ENCODE measurements at places on chromosomes 5 and 9.
A peak's percentile ranks its signal among the peaks of the same experiment; 100 is the strongest.

DNA sequence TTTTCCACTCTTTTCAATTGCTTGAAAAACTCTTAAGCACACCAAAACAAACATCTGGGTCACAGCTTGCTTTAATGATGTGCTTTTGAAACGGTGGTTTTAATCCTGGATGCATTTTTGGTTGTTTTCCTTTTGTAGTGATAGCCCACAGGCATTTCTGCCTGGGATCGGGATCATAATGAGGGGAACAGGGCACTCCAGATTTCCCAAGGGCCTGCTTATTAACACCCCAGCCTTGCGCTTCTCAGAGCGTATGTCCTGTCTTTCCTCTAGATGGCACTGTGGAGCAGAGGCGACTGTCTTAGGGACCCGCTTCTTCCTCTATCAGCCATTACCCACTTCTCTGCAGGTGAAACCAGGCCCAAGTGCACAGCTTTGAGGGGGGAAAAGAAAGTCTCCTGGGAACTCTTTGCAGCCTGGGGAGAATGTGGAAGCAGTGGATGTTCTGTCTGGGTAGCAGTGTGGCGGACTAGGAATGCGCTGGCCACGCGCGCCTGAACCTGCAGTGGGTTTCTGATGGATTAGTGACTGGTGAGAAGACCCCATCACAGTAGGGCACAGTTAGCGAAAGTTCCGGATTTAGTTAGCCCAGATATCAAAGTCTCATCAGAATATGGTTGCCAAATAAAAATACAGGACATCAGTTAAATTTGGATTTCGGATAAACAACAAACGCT is 190.1 kb downstream of the GNA14 start:
- DNase-seq = peak; percentile 18

GRCh38 chr5:115736004-115736689 is 80.3 kb downstream of the CDO1 start:
- DNase-seq = no peak

GRCh38 chr9:109181284-109181683 is 14.2 kb upstream of the FRRS1L start:
- peak; percentile 25 for DNase-seq

DNA sequence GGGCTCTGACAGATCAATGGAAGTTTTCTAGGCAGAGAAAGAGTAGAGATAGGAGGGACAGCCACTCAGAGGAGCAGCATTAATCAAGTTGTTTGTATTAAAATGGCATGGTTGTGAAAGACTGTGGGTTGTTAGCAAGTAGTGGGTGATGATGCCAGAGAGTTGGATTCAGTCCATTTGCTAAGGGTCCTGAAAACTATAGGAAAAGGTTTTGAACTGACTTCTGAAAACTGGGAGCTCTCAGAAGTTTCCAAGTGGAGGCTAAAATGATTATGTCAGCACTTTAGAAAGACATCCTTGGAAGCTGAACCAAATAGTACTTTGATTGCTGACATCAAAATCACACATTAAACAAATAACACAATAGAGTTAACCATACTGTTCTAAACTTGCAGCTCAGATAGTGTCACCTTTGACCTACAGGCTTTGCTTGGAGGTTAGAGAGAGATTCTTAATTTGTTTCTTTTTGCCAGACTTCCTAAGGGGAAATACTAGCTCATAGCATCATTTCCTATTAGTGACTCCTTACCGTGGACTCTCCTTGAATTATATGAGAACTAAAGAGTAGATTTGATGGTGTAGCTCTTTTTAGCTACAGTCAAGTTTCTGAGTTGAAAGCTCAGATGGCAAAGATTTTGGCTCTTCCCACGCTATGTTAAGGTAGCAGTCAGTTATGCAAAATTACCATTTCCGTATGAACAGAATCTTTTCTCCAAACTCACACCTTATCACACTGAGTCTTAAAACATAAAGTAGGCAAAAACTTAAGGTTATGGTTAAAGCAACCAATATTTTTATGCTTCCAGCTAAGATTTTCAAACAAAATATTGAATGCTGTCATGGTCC is 277.1 kb downstream of the NR3C1 start:
- DNase-seq = no peak

- no peak for DNase-seq
Observed at GRCh38 chr5:36655161-36655560, 48.8 kb downstream of the SLC1A3 start.

GRCh38 chr5:113367586-113367985 is 67.2 kb downstream of the TSSK1B start:
- DNase-seq = no peak

DNA sequence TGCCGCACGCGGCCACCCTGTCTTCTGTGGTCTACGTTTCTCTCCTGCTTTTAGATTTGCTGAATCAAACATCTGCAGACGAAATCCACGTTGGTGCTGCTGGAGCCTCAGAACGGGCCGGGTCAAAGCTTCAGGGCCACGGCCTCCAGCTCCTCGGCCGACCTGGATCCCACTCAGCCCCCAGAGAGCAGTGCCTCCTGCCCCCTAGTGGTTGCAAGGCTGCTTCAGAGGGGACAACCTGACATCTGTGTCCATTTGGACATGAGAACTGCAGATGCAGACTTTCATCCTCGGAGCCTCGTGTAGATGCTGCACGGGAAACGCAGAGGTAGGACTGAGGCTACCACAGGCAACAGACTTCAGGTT is 23.0 kb upstream of the SLC6A3 start:
- DNase-seq = no peak

DNA sequence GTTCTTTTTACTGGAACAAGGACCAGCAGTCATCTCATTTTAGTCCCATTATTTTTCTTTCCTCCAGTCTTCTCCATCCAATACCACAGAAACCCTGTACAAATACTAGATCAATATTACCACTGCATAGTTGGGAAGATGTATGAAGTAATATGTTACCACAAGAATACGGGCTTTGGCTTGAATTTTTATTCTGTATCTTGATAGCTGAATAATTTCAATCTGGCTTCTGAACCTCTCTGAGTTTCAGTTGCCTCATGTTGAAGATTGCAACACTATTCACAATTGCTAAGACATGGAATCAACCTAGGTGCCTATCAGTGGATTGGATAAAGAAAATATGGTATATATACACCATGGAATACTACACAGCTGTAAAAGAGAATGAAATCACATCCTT is 82.9 kb downstream of the SGCD start:
- no peak for DNase-seq

GRCh38 chr5:108858959-108859358 is 111.3 kb downstream of the FER start:
- DNase-seq = no peak

- no peak for DNase-seq
Observed at GRCh38 chr9:100286257-100286656, 66.5 kb downstream of the TEX10 start.

GRCh38 chr9:114464281-114465051 is 40.8 kb downstream of the WHRN start:
- no peak for DNase-seq

DNA sequence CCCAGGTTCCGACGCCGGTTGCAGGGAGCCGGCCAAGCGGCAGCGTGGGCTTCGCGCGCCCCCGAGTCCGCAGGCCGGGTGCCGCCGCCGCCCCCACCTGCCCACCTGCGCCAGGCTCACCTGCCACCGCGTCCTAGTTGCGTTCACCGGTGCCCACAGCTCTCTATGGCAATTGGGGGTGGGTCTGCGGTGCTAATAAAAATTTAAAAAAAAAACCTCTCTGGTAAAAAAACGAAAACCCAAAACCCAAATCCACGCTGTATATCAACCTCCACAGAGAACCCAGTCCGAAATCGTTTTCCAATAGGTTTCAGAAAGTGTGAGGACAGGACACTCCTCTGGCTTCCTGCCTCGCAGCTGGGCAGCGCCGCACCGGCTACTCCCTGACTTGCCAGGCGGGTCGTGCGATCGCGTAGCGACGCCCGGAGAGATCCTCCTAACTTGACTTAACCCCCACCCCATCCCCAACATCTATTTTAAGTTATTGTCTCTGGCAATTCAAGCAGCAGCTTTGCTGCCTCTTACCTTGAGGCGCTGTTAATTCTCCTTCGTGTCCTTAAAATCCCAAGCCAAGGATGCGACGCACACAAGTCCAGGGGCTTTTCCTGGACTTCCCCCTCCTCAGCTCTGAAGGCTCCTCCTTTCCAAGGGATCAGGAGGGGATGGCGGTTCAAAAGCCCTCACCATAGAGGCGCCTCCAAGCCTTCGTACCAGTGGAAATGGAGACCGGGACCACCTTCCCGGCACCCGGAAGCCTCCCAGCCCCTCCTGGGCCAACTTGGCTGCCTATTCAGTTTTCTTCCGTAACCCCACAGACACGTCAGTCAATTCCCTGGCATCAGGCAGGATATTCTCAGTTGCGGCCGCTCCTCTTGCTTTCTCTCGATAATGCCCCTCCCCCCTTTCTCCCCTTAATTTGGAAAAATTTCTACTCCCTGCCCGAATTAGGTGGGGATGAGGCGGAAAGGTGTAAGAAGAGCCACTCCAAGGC is 1639.4 kb upstream of the C9orf72 start:
- DNase-seq = no peak

DNA sequence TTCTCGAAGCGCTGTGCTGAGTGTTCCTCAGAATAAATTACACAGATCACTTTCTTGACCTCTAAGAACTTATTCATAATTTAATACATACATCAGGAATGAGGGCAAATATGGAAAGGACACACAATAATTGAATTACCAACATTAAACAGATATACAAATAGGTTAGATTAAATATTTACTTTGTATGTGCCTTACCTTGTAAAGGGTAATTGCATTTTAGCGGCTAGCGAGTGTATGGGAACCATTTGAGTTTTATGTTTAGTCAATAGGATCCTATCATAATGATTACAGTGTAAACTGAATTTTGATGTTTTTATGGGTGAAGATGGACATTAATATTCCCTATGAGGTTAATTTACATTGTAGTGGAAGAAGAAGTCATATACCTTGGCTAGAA is 1187.1 kb upstream of the WWC1 start:
- no peak for DNase-seq

DNA sequence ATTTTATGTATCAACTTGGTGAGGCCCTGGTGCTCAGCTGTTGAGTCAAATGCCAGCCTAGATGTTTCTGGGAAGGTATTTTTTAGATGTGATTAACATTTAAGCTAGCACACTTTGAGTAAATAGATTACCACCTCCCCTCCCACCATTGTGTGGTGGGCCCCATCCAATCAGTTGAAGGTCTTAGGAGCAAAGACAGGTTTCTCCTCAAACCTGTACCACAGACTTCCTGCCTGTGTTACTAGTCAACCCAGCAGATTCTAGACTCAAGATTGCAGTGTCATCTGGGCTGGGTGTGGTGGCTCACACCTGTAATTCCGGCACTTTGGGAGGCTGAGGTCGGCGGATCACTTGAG is 33.8 kb downstream of the MRPL36 start:
- DNase-seq = no peak

DNA sequence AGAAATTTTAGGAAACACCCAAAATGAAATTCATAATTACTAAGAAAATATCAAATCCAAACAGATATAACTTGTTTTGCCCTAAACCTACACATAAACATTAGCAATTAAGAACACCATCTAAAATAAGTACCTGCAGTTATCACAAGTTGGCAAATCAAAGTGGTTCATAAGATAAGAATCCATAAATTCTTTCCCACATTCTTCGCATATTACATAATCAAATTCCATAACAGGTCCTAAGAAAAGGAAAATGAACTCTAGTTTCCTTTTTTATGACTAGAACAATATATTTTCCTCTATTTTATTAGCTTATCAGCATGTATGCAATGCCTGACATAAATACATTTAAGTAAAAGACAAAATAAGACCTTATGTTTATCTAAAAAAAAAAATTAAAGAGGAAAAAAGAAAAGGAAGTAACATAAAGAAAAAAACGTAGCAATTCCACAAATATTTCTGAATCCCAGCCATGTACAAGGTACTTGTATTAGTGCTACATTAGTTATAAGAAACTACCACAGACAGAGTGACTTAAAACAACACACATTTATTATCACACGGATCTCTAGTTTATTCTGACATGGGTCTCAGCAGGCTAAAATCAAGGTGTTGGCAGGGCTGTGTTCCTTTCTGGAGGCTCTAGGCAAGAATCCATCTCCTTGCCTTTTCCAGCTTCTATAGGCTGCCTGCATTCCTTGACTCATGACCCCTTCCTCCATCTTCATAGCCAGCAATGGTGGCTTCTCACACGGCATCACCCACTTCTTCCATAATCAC is 7.5 kb downstream of the XPA start:
- DNase-seq = no peak

- no peak for DNase-seq
Observed at GRCh38 chr5:105907016-105907415, 1763.7 kb downstream of the EFNA5 start.

- DNase-seq = no peak
Observed at GRCh38 chr9:121556082-121556481, 56.4 kb upstream of the GGTA1 start.

- DNase-seq = no peak
Observed at GRCh38 chr5:155897761-155898160, 429.2 kb upstream of the SGCD start.

GRCh38 chr9:123472862-123473614 is 117.0 kb downstream of the CRB2 start:
- DNase-seq = no peak

DNA sequence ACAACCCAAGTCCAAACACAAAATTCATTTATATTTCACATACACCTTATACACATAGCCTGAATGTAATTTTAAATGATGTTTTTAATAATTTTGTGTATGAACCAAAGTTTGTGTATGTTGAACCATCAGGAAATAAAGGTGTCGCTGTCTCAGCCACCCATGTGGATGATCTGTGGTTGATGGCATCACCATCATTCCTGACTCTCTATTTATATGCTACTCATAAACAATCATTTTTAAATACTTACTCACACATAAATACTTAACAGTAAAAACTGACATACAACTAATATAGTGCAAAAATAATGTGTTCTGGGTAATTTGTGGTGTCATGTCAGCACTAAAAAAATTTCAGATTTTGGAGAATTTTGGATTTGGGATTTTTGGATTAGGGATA is 38.4 kb downstream of the SMC5 start:
- no peak for DNase-seq

DNA sequence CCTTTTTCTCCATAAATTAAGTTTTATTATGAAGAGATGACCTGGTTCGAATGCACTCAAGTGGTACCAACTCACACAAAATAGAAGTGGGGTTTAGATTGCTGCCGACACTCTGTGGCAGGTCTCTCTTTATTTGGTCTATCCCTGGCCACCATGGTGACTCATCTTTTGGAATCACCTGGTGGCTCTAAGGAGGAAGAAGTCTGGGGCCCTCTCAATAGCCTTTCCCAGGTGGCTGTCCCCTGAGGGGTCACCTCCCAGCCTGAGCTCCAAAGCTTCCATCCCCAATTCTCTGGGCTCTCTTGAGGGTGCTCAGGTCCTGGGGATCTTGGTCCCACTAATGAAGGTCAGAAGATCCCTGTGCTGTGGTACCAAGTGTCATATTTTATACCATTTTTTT is 136.8 kb downstream of the MVB12B start:
- no peak for DNase-seq

- no peak for DNase-seq
Observed at GRCh38 chr5:139708877-139709581, 60.9 kb downstream of the CXXC5 start.

DNA sequence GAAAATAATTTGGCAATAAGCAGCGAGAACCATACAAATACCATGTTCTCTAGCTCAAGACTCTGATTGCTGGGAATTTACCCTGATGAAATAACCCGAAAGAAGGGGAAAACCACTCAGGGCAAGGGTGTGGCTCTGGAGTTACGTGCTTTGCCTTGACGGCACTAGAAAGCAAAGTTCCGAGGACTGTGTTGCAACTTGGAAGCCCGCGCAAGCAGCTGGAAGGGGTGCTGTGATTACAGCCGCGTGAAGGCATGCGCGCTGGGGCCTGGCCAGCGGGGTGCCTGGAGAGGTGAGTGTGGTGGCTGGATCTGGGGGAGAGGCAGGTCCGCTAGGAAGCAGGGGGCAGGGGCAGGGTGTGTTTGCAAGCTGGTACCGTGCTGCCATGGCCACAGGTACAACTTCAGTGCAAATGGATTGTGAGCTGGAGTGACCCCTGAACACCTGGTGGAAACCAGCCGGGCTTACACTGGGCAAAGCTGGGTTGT is 52.6 kb upstream of the CNOT6 start:
- DNase-seq = no peak

All from activated CD4-positive, alpha-beta T cell treated with anti-CD3 and anti-CD28 coated beads, Interleukin-2, amount 50 U/mL, for 24 hours (primary cell).